HuH-7.5 (cell line): ENCODE measurements at places on chromosomes 2 and 18.

GRCh38 chr2:99285526-99285925 is 15.5 kb downstream of the LYG1 start:
- DNase-seq: no peak

DNA sequence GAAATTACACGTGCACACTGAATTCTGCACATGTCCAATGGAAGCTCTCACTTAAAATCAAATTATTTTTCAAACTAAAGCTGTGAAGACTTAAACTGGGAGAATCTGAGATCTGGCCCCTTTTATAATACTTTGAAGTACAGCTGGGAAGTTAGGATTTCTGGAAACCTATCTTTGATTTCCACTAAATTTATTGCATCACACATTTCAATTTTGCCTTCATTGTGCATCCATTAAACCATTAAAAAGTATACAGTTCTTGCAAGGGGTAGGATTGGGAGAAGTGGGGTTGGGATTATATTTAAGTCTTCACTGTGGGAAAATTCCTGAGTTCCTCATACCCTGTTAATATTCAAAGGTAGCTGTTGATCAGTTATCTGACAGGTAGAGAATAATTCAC is 1229.6 kb upstream of the ZEB2 start:
- DNase-seq: no peak

- DNase-seq: no peak
These were observed 36.9 kb downstream of the ATP9B start for GRCh38 chr18:79106084-79106483.

GRCh38 chr2:224990710-224991109 is 51.6 kb downstream of the DOCK10 start:
- no peak for DNase-seq

- no peak for DNase-seq
These were observed 7.6 kb upstream of the ADRA2B start for GRCh38 chr2:96123936-96124335.

DNA sequence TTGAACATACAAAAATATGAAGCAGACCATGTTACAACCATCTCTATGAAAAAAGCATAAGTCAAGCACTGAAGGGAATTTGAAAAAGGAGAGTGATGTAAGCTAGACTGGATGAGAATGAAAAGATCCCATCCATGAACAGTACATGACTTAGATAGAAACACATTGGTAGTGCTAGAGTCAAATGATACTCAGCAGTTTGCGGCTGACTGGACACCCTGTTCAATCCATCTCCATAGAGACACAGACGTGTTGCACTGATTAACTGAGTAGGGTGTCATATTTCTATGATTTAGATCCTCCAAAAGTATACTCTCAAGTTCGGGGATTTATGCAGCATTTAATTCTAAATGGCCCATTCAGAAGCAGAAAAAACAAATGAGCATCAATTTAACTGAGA is 674.3 kb upstream of the NRXN1 start:
- DNase-seq: no peak

GRCh38 chr18:8803063-8803795 is 97.9 kb downstream of the MTCL1 start:
- no peak for DNase-seq

GRCh38 chr2:226728996-226729395 is 70.6 kb downstream of the IRS1 start:
- no peak for DNase-seq
